ENCODE measurements at places on chromosomes 1 and 21. TPM values are rescaled to one million over a fixed set of nuclear protein-coding genes. Genes with fewer than 3 reads are reported as not detected.

- no peak for DNase-seq
Measured at GRCh38 chr1:56584910-56585528, 5.7 kb upstream of the PLPP3 start.

DNA sequence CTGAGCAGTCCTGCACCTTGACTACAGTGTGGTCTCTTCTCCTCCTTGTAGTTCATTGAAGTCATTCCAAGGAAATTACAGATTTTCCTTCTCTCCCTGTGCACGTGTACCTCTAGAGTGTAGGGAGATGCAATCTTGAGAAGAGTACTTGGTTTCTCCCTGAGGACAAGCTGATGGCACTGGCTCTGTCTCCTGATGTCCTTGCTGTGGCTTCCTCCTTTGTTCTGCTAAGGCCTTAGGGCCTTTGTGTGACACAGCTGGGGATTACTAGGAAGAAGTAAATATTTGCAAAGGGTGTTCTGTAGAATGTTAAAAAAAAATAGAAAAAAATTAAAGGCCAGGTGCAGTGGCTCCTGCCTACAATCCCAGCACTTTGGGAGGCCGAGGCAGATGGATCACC lies 66.2 kb upstream of the APOBEC4 start:
- no peak for DNase-seq

GRCh38 chr1:37465593-37466517 lies 8.5 kb upstream of the ZC3H12A start:
- DNase-seq, result no peak

DNA sequence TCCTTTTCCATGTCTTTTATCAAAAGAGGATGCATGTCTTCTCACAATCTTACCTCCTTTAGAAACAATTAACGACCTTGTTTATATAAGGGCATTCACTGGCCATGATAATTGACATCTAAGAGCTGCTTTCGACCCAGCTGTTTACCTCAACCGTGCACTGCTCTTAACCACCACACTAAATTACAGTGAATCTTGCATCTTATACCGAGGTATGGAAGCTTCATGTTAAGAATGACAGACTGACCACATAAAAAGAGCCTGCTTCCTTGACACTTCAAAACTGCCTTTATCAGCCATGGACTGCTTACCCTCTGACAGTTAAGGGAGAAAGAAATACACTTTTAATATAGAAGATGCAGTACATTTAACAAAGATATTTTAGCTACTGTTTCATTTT lies 301.7 kb upstream of the LYPLAL1 start:
- DNase-seq, result no peak

GRCh38 chr1:155729031-155729898 lies 40.4 kb downstream of the DAP3 start:
- peak; percentile 39 for DNase-seq

DNA sequence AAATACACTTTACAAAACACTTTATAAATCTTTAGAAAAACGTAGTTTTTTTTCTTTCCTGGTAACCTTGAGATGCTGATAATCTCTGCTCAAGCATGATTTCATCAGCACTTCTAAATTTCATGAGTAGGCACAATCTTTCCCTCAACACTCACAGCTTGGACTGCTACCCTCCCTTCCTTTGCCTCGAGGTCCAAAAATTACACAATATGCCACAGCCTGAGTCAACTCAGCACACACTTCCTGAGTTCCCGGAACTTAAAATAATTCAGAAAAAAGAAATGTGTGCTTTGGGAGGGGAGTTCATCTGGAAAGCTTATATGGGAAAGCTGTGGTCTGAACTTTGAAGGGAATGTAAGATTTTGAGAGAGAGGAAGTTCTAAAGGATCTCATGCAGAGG lies 5.9 kb downstream of the CLCA2 start:
- no peak for DNase-seq

DNA sequence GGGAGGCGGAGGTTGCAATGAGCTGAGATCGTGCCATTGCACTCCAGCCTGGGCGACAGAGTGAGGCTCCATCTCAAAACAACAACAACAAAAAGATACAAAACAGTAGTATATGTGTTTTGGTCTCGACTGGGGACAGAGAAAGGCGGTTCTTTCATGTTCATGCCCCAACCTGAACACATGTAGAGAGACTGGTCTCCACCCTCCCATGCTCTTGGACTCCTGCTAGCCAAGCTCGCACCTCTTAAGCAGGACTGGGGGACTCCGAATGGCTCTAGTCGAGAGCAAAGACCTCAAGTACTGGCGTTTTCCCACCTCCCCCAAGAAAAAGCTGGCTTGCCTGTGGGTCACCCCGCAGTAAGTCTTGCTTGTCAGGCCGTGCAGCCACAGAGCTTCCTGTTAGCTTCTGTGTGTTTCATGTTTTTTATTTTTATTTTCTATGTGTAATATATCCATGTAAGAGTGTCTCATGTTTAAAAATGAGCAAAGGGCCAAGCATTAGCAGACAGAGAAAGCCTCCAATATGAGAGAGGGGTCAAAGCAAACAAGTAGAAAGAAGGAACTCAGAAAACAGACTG lies 91.6 kb downstream of the SCCPDH start:
- no peak for DNase-seq

DNA sequence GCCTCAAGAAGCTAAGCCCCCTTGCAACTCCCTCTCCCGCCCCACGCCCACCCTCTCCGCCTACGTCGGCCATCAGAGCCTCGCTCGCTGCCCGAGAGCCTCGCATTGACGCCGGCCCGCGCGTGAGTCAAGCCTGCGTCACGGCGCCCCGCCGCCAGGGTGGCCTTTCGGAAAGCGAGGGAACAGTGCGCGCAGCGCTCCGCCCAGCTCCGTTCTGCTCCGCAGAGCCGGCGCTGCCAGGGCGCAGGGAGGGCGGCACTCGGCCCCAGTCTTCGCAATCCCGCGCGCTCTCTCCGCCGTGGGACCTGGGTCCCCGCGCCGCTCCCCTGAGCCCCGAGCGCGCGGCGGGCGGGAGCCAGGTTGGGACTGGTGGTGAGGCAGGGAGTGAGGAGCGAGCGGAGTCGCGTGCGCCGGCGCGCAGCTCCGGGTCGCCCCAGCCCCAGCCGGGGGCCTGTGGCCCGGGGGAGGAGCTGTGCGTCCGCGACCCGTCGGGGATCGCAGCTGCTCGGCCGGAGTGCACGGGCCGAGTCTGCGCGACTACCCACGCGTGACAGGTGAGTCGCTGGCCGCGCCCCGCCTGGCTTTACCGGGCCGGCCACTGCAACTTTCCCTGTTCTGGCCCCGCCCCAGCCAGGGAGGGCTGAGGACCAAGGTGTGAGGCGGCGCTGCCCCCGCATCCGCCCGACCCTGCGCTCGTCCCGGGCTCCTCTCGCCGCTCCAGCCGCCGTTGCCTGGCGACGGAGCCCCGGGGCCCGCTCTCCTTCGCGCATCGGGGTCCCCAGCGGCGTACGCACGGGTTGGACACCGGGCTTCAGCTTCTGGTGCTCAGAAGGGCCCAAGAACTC lies at the start of gene SLC6A17:
Gene SLC6A17 (plus strand): TSS at position 165 of the 845 bp plus-strand sequence. CDS start 16,436 bp downstream, outside the sequence.
- no peak for DNase-seq

GRCh38 chr1:159827549-159827948 lies 876 bp downstream of the SLAMF8 start:
- no peak for DNase-seq

DNA sequence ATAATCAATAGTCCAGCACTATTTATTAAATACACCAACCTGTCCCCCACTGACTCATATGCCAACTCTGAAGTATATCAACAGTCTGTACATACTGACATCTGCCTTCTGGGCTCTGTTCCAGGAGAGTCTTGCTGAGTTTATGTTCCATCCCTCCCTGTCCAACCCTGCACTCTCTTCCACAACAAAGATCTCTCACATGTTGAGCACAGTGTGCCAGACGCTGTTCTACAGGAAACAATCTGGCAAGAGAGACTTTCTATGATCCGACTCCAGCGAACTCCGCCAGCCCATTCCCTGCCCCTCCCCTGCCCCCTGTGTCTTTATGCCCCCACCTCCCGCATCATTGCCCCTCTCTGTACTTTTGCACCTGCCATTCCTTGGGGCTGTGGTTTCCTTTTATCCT lies 3.4 kb downstream of the LACTBL1 start:
- DNase-seq, result no peak

DNA sequence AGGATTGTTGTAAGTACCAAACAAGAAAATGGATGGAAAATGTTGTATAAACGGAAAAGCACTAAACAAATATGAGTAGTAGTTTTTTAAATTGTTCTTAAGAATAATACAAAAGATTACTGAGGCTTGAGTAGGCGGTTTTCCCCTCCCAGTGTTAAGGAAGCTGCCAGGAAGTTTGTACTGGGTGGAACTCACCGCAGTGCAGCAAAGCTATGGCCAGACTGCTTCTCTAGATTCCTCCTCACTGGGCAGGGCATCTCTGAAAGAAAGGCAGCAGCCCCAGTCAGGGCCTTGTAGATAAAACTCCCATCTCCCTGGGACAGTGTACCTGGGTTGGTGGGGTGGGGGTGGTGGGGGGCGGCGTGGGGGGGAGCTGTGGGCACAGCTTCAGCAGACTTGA lies 58.7 kb downstream of the XCL2 start:
- DNase-seq, result no peak

GRCh38 chr1:13945856-13946255 lies 245.9 kb downstream of the PRDM2 start:
- DNase-seq, result no peak

DNA sequence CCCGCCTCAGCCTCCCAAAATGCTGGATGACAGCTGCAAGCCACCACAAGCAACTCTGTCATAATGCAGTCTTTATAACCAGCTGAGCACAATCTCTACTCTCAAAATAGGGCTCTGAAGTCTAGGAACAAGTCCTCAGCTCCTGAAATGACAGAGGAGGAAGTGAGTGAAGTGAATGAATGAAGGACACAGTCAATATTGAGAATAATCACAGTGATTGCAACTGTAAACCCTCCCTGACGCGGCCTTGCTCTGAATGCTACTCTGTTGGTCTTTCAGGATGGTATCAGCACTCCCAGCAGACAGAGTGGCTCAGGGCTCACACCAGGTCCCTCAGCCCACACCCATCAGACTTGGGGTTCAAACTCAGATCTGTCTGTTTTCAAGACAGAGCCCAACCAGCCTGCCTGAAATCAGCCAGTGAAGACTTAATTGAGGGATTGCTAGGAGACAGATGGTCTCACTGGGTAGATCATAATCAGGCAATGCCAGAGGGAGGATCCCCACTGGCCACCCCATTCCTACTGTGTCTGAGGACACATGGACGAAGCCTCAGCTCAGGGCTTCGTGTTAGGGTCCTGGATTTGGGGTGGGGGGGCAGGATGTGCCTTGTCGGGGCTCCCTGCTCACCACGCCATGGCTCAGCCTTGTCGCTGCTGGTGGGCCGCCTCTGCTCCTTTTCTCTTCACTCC lies 20.9 kb downstream of the RNF187 start:
- peak; percentile 45 for DNase-seq

GRCh38 chr1:8174807-8175206 lies 143.1 kb upstream of the SLC45A1 start:
- DNase-seq, result no peak

- DNase-seq, result no peak
Measured at GRCh38 chr1:77279929-77280328, 1.9 kb upstream of the AK5 start.

DNA sequence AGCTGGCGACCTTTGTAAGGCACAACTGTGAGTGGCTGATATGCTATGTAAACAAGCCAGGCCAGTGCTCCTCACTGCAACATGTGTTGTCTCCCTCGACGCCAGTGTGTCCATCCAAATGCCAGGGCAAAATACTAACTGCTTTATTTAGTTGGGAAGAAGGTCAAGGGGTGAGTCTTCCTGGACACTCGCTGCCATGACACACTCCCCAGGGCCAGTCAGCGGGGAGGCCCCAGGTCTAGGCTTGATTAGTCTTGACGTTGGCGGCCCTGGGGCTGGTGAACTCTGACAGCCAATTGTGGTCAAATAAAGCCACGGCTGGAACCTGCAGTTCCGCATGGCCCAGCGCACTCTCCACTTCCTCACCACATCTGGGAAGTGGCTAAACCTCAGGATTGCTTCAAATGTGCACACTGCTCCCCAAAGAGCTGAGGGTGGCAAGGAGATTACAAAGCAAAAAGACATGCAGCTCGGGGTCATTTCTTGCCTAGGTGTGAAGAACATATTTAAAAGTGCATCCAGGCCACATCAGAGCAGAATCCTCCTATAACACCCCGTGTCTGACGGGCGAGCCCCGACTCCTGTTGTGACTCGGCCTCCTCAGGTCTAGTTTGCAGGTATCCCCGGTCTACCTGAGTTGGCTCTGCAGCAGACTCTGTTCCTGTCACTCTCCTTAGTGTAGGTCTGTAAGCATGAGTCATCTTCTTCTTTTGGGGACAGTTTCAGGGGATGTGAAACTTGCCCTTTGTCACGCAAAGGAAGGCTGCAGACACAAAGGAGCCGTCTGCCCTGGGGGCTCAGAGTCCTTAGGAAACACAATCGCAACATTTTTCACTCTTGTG lies 183.5 kb downstream of the RUNX1 start:
- DNase-seq, result no peak

DNA sequence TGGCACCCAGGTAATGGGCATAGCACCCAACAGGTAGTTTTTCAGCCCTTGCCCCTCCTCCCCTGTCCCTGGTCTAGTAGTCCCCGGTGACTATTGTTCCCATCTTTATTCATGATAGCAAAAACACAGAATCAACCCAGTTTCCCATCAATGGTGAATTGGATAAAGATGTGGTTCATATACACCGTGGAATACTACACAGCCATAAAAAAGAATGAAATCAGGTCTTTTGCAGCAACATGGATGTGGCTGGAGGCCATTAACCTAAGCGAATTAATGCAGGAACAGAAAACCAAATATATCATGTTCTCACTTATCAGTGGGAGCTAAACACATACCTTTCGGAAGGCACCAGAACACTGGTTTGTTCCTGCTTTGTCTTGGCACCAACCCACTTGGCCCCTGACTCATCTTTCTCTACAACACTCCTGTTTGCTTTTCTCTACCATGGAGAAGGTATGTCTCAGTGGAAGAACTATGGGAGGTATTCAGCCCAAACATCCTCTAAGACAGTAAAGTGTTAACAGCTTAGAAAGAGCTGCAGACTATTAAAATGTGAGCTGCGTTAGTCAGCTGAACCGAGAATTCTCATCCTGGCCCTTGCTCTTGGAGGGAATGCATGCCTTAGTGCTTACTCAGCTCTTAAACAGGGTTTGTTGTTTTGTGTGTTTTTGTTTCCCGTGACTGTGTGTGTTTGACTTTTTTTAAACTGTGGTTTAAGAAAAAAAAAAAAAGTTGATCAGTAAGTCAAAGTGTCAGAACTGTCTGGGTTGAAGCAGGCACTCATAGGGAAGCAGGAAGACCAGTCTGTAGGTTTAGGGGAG lies 203.0 kb downstream of the TOMM20 start:
- peak; percentile 9 for DNase-seq

- no peak for DNase-seq
Measured at GRCh38 chr1:205600085-205600484, 31.7 kb downstream of the ELK4 start.

The USH2A gene
- not detected for total RNA-seq

The RNU1-4 gene
- total RNA-seq, result 6,165 TPM

The HSD3B2 gene
- not detected for total RNA-seq

The RPL5 gene
- total RNA-seq, result 762 TPM

The MRPS21 gene
- total RNA-seq, result 48.0 TPM

The KCNA3 gene
- 0.90 TPM for total RNA-seq

The AGBL4 gene
- 0.26 TPM for total RNA-seq

The TSSK3 gene
- 1.2 TPM for total RNA-seq

The PAPPA2 gene
- 0.48 TPM for total RNA-seq
